ENCODE measurements at places on chromosomes 6 and 20.

- no peak for DNase-seq
Observed at GRCh38 chr6:3209114-3210023, 18.1 kb downstream of the TUBB2B start.

DNA sequence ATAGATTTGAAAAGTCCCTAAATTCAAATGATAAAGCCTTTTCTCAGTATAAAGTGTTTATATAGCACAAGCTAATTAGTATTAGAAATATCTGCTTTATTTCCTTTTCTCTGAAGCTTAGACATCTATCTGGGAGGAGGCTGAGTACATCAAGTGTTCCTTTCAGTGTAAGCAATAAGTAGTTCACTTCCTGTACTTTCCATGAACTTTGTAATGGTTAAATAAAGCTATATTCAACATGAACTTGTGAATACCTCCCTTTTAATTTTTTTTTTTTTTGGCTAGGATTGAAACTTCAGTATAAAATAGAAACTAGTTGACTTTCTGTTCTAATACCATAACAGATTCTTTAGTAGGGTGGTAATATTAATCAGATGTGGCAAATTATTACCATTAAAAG, 190.9 kb downstream of the CENPW start:
- no peak for DNase-seq

- no peak for DNase-seq
Observed at GRCh38 chr20:51622004-51622874, 79.7 kb upstream of the NFATC2 start.

- no peak for DNase-seq
Observed at GRCh38 chr20:62427172-62428001, at the start of gene RBBP8NL. RBBP8NL (minus strand) TSS chr20:62427539; CDS start chr20:62419647, 7,892 bp downstream.

DNA sequence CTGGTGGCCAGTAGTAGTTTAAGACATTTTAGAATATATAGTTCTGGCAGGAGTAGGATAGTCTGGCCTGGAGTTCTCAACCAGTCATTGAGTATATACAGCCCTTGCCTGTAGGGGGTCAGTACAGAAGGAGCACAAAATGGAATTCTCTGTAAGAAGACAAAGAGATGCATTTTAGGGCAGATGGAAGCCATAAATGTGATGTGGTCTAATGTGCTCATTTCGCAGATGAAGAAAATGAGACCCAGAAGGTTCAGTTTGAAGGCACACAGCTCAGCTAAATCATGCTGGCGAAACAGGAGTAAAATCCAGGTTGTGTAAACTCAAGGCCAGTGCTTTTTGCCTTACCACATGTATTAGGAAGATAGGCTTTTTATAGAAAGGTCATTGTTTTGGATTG, 29.6 kb downstream of the QKI start:
- DNase-seq = no peak

DNA sequence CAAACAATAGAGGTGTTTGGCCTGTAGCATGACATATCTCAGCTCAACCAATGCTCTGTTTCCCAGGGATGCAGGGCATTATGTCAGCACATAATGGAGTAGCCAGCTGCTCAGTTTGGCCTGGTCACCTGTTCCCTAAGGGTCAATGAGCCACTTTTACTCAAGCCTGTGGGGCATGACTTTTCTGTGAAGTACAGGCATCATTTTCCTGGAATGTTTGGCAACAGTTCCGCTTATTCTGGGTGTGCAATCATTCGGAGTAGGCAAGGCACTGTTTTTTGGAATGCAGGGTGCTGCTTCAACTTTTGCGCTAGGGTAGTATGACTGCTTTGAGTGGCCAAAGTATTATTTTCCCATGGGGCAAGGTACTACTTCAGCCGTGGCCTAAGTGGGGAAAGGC, 665.4 kb downstream of the EPHA7 start:
- DNase-seq = no peak

- no peak for DNase-seq
Observed at GRCh38 chr20:51854921-51855320, 52.6 kb upstream of the SALL4 start.

- DNase-seq = no peak
Observed at GRCh38 chr20:60053125-60053817, 95.0 kb downstream of the CDH26 start.

GRCh38 chr20:36479938-36480337, 61.4 kb upstream of the MYL9 start:
- DNase-seq = no peak

GRCh38 chr6:109295109-109295773, 87.0 kb downstream of the CD164 start:
- DNase-seq = no peak

GRCh38 chr20:23116311-23117089, 30.4 kb upstream of the CD93 start:
- no peak for DNase-seq

GRCh38 chr20:25103526-25103925, 21.6 kb upstream of the VSX1 start:
- no peak for DNase-seq

GRCh38 chr6:111606620-111607115, 990 bp upstream of the TRAF3IP2 start:
- no peak for DNase-seq

- DNase-seq = no peak
Observed at GRCh38 chr6:87929843-87930288, 117.8 kb upstream of the SPACA1 start.

DNA sequence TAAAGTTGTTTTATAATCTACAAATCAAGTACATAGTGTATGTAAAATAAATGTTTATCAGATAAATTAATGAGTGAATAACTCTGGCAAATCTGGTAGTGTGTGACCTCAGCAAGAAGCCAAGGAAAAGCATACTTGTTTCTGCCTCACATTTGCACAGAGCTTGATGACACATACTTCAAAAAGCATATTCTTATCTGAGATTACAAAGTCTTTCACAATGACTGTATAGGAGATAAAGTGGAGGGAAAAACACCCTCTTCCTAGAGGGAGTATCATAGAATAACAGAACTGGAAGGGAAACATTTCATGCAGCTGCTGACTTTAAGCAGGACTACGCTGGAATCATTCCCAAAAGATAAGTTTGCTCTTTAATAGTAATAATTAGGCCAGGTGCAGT, 28.1 kb upstream of the AKAP7 start:
- DNase-seq = no peak

GRCh38 chr6:27148404-27148795, 99.1 kb upstream of the PRSS16 start:
- DNase-seq = no peak

- DNase-seq = no peak
Observed at GRCh38 chr6:47146431-47147174, 104.5 kb upstream of the ADGRF1 start.

DNA sequence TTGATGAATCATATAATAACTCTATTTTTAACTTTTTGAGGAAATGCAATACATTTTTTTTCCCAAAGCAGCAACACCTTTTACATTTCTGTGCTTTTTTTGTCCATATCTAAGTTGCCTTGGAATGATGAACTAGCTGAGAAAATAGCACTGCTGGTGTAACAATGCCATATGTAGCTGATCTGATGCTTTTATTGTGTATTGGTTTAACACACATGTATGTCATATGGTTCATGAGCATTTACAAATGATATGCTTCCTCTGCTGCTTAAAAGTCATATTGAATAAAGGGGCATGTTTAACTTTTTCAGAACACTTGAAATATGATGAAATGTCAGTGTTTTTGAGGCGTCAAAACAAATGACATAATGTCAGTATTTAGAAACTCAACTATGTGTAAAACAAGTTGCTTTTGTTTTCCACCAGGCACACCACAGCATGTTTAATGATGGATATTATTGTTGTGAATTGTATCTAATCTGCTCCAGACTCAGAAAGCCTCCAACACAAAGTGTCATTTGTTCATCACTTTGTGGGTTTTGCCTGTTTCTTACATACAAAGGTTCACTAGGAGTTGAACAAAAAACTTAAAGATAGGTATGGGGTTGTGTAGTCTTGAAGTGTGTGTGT, 775.8 kb upstream of the FLRT3 start:
- no peak for DNase-seq

GRCh38 chr6:170011204-170012036, 260.0 kb downstream of the ERMARD start:
- DNase-seq = no peak

GRCh38 chr6:123747515-123747914, 56.1 kb upstream of the NKAIN2 start:
- no peak for DNase-seq

GRCh38 chr6:1574083-1574761, 35.5 kb upstream of the FOXC1 start:
- no peak for DNase-seq

GRCh38 chr6:130309028-130309427, 56.8 kb upstream of the TMEM200A start:
- DNase-seq = no peak

DNA sequence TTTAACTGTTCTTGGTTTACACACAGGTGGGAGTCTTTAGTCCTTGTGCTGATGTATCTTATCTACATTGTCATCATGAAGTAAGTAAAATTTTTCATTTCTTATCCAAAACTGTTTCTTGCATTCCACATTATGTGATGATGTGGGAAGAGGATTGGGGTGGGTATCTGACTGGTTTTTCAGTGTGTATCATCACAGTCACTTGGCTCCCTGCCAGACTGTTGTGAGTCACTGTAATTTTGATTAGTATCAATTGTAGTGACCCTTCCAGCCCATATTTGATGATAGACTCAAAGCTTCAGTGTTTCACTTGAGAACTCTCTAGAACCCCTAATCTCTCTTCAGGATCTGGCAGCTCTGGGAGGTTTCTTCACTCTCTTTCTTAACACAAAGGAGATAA, 84.5 kb upstream of the RIN2 start:
- DNase-seq = no peak

DNA sequence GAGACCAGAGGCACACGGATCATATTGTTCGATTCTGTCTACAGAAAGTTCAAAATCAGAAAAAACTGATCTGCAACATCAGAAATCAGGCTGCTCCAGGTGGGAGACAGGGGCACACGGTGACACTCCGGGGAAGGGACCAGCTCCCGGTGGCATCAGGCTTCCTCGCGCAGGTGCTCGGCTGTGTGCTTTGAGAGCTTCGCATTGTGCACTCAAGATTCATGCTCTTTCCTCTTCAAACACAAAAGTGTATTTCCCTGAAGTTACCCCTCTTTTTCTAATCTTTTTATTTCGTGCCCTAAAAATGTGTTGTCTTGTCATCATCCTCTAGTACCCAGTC, 108.1 kb downstream of the DLL1 start:
- DNase-seq = no peak

DNA sequence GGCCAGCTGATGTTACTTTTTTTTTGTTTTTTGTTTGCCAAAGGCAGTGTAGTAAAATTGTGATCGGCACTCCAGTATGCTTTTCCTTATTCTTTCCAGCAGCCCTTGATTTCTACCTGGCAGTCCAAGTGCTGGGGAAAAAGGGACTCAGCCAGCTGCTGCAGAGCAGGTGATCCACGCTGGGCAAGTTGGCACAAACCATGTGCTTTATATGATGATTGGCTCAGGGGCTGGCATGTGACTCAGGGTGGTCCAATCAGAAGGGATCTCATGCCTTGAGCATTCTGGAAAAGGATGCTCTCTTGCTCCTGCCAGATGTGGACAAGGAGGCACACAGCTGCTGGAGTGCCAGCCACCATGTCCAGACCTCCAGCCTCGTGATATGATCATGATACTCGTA, 54.5 kb downstream of the SULF2 start:
- no peak for DNase-seq

GRCh38 chr20:52787962-52788361, 184.2 kb upstream of the TSHZ2 start:
- no peak for DNase-seq

- DNase-seq = no peak
Observed at GRCh38 chr6:87540539-87540938, 49.2 kb downstream of the RARS2 start.

- no peak for DNase-seq
Observed at GRCh38 chr6:25178336-25179035, 100.7 kb upstream of the CARMIL1 start.

DNA sequence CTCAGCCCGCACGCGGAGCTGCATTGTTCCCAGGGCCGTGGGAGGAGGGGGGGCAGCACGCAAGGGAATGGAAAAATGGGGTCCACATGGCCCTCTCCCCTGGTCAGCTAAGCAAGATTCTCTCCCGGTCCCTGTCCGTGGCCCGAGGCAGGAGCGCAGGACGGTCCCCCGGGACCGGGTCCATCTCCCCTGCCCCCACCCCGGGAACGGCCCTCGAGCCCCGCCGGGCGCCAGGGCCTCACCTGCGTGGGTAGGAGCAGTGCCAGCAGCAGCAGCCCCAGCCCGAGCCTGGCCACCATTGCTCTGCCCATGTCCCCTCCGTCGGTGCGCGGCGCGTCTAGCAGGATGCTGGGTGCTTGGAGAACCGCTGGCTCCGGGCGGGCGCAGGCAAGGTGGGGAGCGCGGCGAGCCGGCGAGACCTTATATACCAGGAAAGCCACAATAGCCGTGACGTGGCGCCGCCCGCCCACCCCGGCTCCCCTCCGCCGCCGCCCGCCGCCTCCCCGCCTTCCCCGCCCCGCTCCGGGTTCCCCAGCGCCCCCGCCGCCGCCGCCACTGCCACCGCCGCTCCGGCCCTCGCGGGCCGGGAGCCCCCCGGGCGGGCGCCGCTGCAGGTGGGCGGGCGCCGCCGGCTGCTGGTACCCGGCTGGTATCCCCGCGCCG, at the start of gene CD24:
TSS of gene CD24 (minus strand) at position 394 of the 663 bp plus-strand sequence. CDS start at position 311, 83 bp downstream.
- no peak for DNase-seq

- DNase-seq = no peak
Observed at GRCh38 chr6:11171952-11172351, 60.4 kb upstream of the ERVFRD-1 start.

GRCh38 chr6:6058054-6058444, 51.3 kb upstream of the NRN1 start:
- no peak for DNase-seq

DNA sequence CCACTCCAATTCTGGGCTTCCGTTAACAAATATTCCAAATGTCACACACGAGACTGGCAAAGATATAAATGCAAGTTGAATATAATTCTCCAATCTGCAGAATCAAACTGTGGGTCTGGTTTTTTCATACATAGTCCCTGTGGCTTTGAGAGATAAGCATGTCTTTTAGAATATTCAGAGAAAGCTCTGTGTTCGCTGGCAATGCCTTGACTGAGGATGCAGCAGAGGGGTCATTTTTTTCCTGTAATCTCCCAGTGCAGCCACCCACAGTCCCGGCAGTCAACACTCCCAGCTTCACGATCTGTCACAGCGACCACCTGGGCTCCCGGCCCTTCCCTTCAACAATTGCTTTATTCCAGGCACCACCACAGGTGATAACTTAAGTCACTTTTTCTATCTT, 30.5 kb downstream of the MUC22 start:
- no peak for DNase-seq

Measured in cortex of kidney (tissue), 1 donor.